ENCODE measurements at places on chromosomes 1 and 21.

- DNase-seq: peak; percentile 67
Observed at GRCh38 chr1:11337580-11338073, 64.6 kb downstream of the UBIAD1 start.

- DNase-seq: no peak
Observed at GRCh38 chr21:26117324-26117971, 53.1 kb downstream of the APP start.

DNA sequence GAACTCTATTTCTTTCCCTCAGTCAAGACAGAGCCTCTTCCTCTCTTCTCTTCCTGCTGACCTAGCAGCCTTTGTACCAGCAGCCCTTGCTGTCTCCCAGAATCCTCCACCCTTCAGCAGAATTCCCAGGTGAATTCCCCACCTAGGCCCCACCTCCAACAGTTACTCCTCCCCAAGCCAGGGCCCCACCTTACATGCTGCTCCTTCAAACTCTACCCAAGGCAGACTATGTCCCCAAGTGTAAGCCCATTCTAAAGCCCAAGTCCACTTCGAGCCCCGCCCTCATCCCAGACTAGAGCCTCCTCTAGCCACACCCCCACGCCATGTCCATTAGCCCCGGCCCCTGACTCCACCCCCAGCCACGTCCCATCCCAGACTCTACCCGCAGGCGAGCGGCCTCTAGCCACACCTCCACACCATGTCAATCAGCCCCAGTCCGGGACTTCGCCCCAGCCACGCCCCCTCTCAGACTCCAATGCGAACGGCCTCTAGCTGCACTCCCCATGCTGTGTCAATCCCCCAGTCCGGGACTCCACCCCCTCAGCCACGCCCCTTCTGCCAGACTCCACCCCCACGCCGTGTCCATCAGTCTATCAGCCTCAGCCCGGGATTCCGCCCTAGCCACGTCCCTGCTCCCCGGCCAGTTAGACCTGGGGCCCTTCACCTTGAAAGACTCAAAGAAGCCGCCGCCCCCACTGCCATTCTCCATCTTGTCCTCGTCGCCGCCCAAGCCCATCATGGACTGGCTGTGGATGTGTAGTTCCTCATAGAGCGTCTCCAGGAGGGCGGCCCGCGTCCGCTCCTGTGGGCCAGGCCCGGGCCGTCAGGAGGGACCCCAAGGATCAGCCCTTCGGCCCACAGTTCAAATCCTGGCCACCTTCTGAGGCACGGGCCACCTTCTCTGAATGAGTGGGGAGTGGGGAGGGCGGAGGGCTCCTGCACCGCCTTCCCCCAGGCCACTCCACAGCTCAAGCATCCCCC is 61.3 kb downstream of the RAP1GAP start:
- peak; percentile 41 for DNase-seq

DNA sequence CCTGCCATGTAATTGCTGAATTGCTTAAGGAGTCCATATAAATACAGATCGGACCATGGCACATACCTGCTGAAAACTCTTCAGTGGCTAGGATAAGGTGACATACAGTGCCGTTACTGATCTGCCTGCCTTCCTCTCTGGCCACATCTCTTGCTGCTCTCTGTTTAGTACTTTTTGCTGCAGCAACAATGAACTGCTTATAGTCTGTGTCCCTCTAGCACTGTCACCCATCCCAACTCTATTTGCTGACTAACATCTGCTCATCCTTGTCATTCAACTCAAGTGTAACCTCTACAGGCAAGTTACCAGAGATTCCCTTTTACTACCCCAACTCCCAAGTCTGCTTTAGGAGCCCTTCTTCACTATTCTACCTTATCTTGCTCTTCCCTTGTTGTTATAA is 65.6 kb downstream of the GTF2B start:
- DNase-seq: no peak
